T-helper 9 cell (primary cell): ENCODE measurements at places on chromosomes 6 and 20.
A peak's percentile ranks its signal among the peaks of the same experiment; 100 is the strongest.

DNA sequence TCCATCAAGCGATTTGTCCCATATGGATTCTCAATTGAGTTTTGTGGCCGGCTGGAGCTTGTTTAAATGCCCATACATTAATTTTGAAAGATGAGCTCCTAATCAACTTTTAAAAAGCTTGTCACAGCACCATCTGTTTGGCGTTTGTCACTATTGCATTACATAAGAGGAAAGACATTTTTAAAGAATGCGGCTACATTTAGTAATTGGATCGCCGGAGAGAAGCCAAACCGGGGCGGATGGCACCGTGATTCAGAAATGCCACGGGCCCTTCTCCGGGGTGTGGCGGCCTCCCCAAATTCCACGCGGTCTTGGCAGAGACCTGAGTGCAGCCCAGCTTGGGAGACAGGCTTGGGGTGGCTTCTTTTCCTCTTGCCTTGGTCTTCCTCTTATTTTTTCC is 67.7 kb upstream of the ZNFX1 start:
- DNase-seq = no peak

DNA sequence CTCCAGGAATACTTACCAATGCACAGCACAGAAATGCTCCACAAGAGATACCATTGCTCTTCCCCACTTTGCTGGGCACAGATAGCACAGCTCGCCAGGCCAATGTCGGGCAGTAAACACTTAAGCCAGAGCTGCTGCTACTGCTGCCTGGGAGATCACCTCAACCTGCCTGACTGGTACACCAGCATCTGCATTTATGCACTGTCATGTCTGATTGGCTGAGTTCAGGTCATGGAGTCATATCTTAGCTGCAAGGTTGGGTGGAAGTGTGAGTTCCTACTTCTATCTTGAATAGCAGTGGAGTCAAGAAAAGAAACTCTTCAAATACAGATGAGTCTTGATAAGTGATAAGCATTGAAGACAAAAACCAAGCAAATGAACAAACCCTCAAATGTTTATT is 10.9 kb upstream of the ADGRF4 start:
- DNase-seq = no peak

DNA sequence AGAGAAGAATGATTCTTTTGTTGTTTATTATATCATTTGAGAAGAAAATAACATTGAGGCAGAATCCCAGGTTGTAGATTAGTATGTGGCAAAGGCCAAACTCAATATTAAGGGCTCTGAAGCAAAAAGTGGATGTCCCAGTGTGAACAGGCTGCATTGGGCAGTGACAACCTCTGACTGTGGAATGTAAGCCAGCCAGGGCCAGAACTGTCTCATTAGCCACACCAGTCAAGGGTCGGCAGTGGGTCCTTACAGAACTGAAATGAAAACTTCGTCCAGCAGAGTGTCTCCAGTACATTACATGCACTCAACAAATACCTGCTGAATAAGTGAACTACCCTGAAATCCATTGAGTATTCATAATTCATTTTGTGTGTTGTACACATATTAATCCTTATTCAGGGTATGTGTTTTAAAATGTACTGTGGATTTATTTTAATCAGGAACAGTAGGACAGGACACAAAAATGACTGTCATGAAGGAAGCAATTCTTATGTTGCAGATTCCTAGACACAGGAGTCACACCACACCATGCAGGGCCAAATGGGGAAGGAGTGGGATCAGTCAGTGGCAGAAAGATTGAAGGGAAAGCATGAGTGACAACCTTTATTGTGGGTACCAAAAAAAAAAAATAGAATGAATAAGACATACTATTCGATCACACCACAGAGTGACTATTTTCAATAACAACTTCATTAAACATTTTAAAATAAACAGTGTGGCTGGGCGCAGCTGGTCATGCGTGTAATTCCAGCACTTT is 64.9 kb upstream of the UTRN start:
- DNase-seq = no peak

- DNase-seq = no peak
Measured at GRCh38 chr20:48425817-48426612, 401.8 kb downstream of the PREX1 start.

DNA sequence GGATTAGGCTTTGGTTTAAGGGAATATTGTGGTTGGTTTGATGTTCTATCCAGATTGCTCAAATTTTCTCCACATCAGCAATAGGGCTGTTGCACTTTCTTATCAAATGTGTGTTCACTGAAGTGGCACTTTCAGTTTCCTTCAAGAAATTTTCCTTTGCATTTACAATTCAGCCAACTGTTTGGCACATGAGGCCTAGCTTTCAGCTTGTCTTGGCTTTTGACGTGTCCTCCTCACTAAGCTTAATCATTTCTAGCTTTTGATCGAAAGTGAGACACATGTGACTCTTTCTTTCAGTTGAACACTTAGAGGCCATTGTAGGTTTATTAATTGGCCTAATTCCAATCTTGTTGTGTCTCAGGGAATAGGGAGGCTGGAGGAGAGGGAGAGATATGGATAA is 104.8 kb downstream of the FLRT3 start:
- DNase-seq = no peak

GRCh38 chr6:45663251-45664221 is 285.8 kb upstream of the SUPT3H start:
- peak; percentile 15 for DNase-seq

DNA sequence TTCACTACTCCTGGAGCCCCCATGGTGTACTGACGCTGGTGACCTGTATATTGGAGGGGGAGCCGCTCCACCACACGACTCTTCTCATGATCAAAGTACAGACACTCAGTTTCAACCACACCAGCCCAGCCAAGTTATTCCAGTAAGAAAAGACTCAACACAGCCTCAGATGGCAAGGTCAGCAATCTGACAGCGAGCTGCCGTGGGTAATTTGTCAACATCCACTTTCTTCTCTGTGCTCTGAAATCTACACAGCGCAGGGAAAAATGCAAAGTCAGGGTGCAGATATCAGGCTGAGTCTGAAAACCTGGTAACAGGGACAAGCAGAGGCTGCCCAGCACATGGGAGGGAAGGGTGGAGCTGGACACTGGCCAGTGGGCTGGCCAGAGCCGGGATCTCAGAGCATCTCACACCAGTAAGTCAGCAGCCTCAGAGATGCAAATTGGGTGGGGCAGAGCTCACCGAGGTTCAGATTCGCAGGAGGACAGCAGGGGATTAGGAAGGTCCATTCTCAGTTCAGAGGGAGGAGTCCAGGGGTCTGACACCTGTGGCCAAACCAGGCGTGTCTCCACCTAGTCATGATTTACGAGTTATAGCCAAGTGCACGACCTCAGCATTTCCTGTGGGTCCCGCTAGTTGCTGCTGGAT is 44.5 kb upstream of the RPS6KA2 start:
- no peak for DNase-seq

- no peak for DNase-seq
Measured at GRCh38 chr6:70103798-70104197, 199.1 kb downstream of the COL9A1 start.

DNA sequence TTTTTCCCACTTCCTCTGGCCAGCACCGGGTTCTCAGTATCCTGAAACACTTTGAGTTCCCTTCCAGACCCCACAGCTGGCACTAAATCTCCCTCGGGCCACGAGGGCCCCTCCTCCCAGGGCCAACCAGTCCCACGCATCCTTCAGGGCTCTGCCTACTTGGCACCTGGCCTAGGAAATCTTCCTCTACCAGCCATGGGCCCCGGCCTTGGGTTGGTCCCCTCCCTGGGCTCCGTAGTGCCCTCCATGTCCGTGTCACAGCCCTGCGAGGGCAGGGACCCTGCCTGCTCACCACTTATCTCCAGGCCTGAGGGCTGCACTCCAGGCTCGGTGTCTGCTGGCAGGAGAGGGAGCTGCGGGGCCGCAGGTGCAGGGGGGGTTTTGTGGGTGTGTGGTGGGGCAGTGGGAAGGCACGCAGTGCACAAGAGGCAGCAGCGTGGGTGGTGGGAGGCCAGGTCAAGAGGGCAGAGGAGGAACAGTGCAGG is 48.8 kb upstream of the CDH22 start:
- no peak for DNase-seq

DNA sequence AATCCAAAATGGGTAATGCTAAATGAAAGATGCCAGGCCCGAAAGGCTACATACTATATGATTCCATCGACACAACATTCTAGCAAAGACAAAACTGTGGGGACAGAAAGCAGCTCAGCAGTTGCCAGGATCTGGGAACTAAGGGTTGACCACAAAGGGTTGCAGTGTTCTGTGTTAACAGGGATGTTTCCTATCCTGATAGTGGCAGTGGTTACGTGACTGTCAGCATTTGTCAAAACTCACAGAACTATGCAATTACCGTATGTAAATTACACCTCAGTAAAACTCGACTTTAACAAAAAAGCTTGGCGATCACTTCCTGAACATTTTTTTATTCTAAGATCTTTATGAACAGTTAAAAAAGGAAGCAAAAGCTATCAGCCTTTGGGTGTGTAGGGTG is 83.9 kb downstream of the BANF2 start:
- DNase-seq = no peak

- no peak for DNase-seq
Measured at GRCh38 chr20:6115221-6115895, 7.5 kb downstream of the FERMT1 start.

GRCh38 chr6:142372348-142372747 is 70.5 kb downstream of the ADGRG6 start:
- DNase-seq = no peak

DNA sequence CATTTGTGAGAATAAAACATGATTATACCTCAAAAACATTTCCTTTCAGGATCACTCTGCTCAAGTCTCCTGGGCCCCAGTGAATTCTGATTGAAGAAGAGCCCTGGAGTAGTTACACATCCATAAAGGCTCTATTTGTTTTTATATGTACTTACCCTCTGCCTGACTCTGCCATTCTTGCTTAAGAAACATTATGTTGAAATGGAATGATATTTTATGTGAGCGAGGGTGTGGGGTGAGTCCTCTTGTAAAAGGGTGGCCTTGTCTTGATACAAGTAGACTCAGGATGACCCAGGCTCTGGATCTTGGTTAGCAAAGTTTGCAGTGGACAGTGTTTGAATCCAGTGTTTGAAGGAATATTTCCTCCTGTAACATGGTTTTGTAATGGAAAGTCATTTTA is 215.4 kb upstream of the PREP start:
- DNase-seq = no peak

DNA sequence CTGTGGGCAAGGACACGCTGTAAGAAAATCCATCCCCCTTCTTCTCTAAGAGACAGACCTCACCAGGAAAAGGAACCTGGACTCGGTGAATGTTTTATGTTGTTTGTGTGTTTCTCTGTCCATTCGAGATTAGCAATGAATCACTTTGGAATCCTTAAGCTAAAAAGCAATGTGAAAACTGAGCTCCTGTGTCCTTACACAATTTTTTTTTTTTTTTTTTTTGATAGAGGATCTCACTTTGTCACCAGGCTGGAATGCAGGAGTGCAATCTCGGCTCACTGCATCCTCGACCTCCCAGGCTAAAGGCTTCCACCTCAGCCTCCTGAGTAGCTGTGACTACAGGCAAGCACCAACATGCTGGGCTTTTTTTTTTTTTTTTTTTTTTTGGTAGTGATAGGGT is 32.1 kb downstream of the BFSP1 start:
- no peak for DNase-seq

- no peak for DNase-seq
Measured at GRCh38 chr6:147322299-147323162, 118.3 kb downstream of the STXBP5 start.

DNA sequence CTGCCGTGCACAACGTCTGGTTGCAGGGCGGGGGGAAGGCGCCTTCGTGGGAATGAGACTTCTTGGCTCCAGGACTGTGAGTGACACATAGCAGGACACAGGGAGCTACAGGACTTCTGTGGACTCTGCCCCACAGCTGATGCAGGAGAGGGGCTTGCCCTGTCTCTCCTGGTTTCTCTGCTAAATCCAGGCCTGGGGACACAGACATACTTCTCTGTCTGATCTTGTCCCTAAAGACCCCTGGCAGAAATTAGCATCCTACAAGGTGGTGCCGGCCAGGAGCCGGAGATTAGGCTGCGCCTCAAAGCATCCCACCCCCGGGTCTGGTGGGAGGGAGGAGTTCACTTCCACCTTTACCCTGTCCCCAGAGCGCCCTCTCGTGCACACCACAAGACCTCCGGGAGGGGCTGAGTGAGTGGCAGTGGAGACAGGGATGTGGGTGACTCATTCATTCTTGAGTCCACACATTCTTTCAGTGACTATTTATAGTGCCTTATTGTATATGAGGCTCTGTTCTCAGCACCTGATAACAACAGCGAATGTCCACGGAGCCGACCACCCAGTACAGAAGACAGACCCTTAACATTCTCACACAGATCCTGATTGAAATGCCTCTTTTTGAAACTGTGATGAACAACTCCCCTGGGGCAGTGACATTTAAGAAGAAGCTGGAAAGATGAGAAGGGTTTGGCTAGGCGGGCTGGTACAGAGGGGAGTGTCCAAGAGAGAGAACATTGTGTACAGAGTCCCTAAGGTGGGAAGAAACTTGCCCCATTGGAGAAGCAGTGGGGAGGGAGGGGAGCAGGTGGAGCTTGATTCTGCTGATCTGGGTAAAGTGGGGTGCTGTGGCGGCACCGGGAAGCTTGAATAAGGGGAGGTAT is 39.0 kb downstream of the GMPR start:
- no peak for DNase-seq

GRCh38 chr6:5286780-5287179 is 25.5 kb downstream of the FARS2 start:
- no peak for DNase-seq

GRCh38 chr20:46406200-46406985 is at the start of gene ELMO2:
Gene ELMO2, minus strand, starts transcription at chr20:46406615. Its CDS starts 12,133 bp downstream, at chr20:46394482.
- peak; percentile 92 for DNase-seq

GRCh38 chr20:44092551-44093248 is 94.3 kb downstream of the JPH2 start:
- no peak for DNase-seq

- DNase-seq = no peak
Measured at GRCh38 chr20:33890557-33890956, 79.4 kb downstream of the CHMP4B start.
